Daoy (cell line): ENCODE measurements at places on chromosomes 1 and 21. TPM values are rescaled to one million over a fixed set of nuclear protein-coding genes. Genes with fewer than 3 reads are reported as not detected.

DNA sequence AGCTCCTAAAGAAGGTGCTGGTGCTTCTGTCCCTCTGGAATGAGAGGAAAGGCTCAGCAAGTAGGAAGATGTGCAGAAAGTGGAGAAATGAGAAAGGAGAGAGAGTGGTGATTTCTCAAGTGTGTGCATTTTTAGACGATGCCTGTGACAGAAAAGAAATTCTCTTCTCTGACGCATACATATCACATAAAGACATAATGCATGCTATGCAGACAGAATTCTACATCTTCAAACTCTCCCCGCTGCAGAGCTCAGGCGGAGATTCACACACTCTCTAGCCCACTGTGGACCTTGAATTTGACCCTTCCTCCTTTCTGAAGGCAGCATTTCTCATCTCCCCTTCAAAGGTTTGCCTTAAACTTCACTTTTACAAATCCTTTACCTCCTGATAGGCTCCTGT, 52.0 kb upstream of the CAMK1G start:
- no peak for DNase-seq

DNA sequence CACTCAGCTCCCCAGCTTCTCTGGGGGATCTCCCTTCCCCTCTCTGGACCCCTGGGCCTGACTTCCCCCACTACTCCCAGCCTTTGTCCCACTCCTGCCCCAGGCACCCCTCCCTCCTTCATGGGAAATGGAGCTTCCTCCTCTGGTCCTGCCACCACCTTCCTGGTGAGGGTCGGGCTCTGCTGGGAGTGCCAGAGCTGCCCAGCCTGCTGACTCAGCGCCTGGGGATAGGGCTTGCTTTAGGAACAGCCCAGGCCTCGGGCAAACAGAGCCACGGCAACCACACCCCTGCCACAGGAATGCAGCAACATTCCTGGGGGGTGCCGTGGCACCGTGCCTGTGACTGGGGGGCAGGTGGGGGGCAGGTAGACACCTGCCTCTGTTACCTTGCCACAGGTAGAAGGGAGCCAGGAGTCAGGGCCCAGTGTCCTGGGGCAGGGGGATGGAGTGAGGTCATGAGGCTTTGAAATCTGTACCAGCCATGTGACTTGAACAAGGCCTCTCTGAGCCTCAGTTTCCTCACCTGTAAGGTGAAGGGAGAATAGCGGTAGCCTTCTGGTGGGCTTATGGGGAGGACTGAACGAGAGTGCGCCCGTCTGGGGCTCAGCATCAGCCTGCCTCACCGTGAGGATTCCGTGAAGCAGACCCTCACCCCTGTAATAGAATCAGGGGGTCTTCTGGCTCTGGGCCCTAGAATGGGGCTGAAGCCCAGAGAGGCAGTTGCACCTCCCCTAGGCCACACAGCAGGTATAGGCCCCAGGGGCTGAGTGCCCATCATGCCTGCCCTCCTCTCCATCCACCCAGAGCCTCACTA, 17.8 kb upstream of the EPHA2 start:
- DNase-seq, result peak; percentile 98

- no peak for DNase-seq
Observed at GRCh38 chr21:31476263-31477022, 132.4 kb upstream of the TIAM1 start.

TSPEAR gene
- total RNA-seq, result not detected in 2 replicates

DNA sequence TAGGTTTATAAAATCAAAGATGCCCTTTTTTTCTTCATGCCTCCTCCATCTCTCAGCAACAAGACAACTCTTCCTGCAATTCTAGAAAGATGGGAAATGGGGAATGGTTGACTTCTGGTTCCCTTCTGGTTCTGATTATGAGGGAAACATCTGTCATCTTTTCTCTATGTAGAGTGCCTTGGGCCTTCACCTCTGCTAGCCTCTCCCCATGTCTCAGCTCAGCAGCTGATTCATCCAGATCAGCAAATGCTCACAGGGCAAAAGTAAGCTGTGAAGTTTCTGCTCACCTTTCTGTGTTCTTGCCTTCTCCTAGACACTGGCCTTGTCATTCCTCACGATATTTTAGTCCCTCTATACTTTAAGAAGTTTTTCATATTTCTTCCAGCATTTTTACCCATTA, 17.8 kb upstream of the BECN2 start:
- no peak for DNase-seq

WDR26 gene
- 14.1 and 19.6 TPM in 2 replicates for total RNA-seq

LRRC38 gene
- total RNA-seq, result not detected in 2 replicates

OR4F29 gene
- total RNA-seq, result not detected in 2 replicates

GRCh38 chr1:201503397-201504176, 3.3 kb downstream of the CSRP1 start:
- peak; percentile 92 for DNase-seq

DNA sequence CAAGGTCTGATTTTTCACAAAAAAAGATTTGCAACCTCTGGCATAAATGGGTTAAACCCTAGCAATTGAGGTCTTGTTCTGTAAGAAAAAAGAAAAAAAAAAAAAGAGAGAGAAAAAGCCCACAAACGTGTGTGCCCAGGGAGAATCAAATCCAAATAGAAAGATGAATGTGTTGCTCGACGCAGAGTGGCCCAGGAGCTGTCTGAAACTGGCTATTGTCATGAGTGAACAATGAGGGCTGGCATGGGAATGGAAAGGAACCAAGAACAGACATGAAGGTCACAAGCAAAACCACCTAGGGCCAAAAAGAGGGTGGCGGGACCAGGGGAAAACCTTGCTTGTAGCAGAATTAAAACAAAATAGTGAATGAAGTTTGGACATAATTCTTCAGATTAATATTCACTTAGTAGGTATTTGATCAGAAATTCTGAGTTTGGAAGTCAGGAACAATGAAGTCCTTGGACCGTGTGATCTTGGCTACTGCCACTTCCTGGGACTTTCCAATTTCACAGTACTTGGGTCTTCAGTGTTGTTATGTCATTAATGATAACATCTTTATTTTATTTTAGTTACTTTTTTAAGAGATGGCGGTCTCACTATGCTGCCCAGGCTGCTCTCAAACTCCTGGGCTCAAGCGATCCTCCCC, 3.1 kb downstream of the ENO1 start:
- no peak for DNase-seq

MXRA8 gene
- total RNA-seq, result 0.23 TPM in 1 of 2 replicates, not detected in the other

- no peak for DNase-seq
Observed at GRCh38 chr1:111127923-111128643, 11.8 kb downstream of the DRAM2 start.

DNA sequence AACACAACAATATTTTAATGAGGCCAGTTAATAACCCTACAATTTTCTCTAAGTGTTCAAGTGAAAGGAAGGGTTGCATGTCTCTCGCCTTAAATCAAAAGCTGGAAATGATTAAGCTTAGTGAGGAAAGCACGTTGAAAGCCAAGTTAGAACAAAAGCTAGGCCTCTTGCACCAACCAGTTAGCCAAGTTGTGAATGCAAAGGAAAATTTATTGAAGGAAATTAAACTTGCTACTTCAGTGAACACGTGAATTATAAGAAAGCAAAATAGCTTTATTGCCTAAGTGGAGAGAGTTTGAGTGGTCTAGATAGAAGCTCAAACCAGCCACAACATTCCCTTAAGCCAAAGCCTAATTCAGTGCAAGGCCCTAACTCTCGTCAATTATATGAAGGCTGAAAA, 135.6 kb downstream of the DUSP10 start:
- DNase-seq, result no peak

DNA sequence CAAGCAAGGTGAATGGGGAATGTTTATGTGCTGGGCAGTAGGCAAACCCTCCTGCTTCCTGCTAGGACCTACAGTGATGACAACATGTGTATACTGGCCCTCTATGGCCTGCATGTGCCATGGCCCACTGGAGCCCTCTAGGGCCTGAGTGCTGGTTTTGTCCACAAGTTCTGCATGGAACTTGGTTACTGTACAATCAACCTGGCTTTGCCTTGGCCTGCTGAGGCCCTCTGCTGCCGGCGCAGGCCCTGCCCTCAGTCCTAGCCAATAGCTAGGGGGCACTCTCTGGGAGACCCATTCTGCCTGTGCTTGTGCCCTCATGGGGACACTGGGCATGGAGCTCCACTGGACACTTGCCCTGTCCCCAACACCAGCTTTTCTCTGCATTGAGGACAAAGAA, 138.6 kb upstream of the NGF start:
- DNase-seq, result peak; percentile 40

GRCh38 chr21:37751268-37751975, 164.8 kb downstream of the KCNJ6 start:
- DNase-seq, result no peak

DNALI1 gene
- total RNA-seq, result 3.8 and 9.3 TPM in 2 replicates

DNA sequence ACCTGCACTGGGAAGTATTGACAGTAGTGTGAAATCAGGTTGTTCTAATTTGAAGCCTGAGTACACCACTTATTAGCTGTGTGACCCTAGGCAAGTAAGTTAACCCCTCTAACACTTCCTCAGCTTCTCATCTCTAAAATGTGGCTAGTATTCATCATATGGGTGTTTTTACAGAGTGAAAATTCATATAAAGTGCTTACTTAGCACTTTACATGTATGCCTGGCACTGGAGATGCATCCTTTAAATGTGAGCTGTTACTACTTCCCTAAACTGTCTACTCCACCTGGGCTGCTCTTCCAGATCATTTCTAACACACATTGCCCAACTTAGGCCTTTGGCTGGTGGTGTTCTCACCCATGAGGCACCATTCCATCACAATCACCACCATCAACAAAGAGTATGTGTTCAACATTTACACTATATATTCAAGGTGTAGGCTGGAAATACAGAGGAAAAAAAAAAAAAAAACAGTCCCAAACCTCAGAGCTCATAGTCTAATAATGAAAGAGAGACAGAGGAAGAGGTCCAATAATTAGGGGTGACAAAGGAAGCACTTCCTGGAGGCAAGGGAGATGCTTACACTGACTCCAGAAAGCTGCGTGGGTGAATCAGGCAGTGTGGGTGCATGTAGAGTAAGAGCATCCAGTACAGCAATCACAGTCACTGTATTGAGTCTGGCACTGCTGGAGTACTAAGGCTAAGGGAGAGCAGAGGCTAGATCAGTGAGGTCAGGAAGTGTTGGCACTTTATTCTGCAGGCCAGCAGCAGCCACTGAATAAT, 3.6 kb downstream of the STX6 start:
- DNase-seq, result no peak

CTH gene
- total RNA-seq, result 4.8 and 5.0 TPM in 2 replicates

FAM131C gene
- total RNA-seq, result 0.23 TPM in 1 of 2 replicates, not detected in the other

GRCh38 chr1:163427279-163427678, 105.5 kb downstream of the NUF2 start:
- DNase-seq, result no peak

TRIM67 gene
- total RNA-seq, result 0.17 TPM in 1 of 2 replicates, not detected in the other

GRCh38 chr21:38499296-38499695, 1.0 kb upstream of the ERG start:
- DNase-seq, result no peak

DNA sequence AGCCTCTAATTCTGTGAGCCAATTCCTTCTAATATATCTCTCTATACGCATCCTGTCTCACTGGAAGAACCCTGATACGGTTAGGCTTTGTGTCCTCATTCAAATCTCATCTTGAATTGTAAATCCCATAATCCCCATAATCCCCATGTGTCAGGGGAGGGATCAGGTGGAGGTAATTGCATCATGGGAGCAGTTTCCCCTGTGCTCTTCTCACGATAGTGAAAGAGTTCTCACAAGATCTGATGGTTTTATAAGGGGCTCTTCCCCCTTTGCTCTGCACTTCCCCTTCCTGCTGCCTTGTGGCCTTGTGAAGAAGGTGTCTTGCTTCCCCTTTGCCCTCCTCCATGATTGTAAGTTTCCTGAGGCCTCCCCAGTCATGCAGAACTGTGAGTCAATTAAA, 116.1 kb downstream of the MRPS6 start:
- DNase-seq, result no peak

DNA sequence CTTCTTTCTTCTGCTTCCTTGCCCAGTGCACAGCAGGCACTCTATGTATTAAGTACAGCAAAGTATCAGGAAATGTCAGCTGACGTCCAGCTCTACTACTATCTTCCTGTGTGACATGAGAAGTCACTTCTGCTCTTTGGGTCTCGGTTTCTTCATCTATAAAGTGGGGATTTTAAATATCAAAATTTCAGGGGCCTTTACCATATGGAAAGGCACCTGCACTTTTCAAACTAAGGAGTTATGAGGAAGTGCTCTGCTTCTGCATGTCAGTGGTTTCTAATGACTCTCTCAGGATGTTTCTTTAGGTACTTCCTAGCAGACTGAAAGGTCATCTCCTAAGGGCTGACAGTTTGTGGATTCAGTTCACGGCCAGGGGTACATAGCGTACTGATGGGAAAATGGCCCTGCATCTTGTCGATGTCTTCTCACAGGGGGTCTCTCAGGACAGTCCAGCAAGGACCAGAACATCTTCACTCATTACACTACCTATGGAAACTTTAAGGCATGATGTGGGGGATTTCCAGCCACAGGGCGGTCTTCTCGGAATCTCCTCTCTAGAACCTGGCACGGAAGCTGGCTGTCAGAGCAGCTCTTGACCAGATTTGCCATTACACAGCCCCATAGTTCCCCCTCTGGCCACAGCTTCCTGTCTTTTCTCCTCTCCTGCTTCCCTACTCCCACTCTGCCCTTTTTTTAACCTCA, 42.0 kb upstream of the MTF1 start:
- DNase-seq, result no peak

DNA sequence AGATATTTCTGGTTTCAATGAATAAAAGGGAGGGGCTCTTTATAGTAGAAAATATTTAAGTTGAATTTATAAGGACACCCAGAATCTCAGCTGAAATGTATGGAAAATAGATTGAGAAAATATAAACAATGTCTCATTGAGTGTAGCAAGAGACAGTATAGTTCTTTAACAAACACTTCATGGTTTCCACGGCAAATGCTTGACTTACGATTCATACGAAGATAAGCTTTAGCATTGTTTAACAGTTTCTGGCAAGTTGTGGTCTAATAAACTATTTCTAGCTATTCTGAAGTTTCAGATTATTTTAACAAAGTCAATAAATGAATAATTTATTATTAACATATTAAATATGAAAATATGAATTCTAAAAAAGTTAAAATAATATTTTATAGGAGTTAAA, 1419.4 kb downstream of the KCNT2 start:
- no peak for DNase-seq

ILDR2 gene
- 9.6 and 15.7 TPM in 2 replicates for total RNA-seq

RHBDL2 gene
- 0.80 and 1.4 TPM in 2 replicates for total RNA-seq

FBXO2 gene
- total RNA-seq, result 1.4 TPM in 1 of 2 replicates, not detected in the other

PRUNE1 gene
- 17.4 and 21.3 TPM in 2 replicates for total RNA-seq

- no peak for DNase-seq
Observed at GRCh38 chr1:235822685-235823084, 44.0 kb downstream of the LYST start.

DENND2D gene
- 5.7 and 11.0 TPM in 2 replicates for total RNA-seq

DNA sequence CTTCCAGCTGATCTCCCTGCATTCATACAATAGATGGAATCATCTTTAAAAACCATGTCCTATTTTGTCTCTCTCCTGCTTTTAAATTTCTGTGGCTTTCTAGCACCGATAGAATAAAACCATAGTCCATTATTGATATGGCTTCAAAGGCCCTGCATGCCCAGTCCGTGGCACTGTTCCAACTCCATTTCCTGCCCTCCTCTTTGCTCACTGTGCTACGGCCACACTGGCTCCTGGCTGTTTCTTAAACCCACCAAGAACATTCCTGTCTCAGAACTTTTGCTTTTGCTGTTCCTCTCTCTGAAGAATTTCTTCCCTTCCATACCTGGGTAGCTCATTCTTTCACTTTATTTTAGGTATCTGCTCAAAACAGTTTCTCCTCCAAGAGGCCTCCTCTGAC, 7.2 kb downstream of the SLAMF1 start:
- peak; percentile 54 for DNase-seq
